Ovary (tissue), 10 donors: ENCODE measurements at places on chromosomes 1 and 21. TPM values are rescaled to one million over a fixed set of nuclear protein-coding genes. Genes with fewer than 3 reads are reported as not detected.

The SIPA1L2 gene
- polyA plus RNA-seq = 12.3 TPM

The GABPB2 gene
- 11.4 TPM for polyA plus RNA-seq

The ARTN gene
- not detected for polyA plus RNA-seq

The PCAT6 gene
- 1.5 TPM for polyA plus RNA-seq

The FAM89A gene
- polyA plus RNA-seq = 8.6 TPM

The RNU1-2 gene
- not detected for polyA plus RNA-seq

The GADD45A gene
- 103 TPM for polyA plus RNA-seq

The PLXNA2 gene
- polyA plus RNA-seq = 15.2 TPM

The XKR8 gene
- 6.0 TPM for polyA plus RNA-seq

The PKLR gene
- polyA plus RNA-seq = not detected

- H3K27ac ChIP-seq = no peak overlapping the region
- peaks cover 6% of the 10 kb centered on the region for H3K4me1 ChIP-seq
- no peak for DNase-seq
Measured at GRCh38 chr1:193588311-193589082, 402.1 kb upstream of the B3GALT2 start.

- no peak overlapping the region for H3K4me3 ChIP-seq
- DNase-seq = no peak
- no peak overlapping the region for H3K27ac ChIP-seq
Measured at GRCh38 chr1:239139801-239140200, 246.6 kb upstream of the CHRM3 start.

DNA sequence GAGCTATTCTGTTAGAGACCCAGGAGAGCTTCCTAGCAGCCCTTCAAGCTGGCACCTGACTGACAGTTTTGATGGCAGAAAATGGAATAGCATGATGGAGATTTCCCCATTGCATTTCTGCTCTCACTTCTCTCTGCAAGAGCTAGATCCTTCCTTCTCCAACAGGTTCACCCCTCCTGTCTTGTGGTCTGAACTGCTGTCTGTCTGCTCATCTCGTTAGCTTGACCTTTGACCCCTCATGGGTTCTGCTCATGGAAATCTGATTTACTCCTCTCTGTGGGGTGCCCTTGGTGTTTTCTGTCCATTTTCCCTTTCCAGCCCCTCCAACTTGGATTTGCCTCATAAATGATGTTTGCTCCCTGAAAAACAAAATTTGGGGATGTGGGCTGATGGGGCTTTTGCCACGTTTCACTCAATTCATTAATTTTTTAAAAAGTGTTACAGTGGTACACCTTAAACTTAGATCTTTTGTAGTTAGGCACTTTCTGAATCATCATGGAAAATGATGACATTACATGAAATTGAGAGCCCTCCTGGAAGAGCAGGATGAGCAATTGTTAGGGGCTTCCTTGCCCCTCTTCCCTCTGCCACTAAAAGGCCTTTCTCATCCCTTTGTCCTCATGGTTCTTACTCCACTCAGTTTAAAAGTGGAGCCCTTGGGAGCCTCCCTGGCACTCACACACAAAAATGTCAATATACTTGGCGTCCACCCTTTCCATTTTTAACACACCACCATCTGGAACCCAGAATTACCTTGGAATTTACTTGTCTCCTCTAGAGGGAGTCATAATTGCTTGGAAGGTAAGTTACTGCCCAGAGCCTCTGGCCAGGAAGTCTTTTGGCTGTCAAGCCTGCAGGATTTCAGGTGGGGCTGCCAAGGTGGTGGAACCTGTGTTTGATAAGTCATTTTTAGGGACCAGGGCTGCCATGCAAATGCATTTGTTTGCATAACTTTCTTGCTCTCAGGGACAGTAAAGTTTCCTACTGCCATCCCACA, 31.9 kb upstream of the IL19 start:
- H3K27me3 ChIP-seq = no peaks in the 10 kb centered on the region
- no peak for DNase-seq
- H3K4me3 ChIP-seq = no peak overlapping the region

GRCh38 chr1:59885160-59885832, 41.3 kb downstream of the CYP2J2 start:
- H3K27me3 ChIP-seq = no peaks in the 10 kb centered on the region
- no peaks in the 10 kb centered on the region for H3K36me3 ChIP-seq
- H3K27ac ChIP-seq = no peak overlapping the region
- no peaks in the 10 kb centered on the region for H3K4me1 ChIP-seq

DNA sequence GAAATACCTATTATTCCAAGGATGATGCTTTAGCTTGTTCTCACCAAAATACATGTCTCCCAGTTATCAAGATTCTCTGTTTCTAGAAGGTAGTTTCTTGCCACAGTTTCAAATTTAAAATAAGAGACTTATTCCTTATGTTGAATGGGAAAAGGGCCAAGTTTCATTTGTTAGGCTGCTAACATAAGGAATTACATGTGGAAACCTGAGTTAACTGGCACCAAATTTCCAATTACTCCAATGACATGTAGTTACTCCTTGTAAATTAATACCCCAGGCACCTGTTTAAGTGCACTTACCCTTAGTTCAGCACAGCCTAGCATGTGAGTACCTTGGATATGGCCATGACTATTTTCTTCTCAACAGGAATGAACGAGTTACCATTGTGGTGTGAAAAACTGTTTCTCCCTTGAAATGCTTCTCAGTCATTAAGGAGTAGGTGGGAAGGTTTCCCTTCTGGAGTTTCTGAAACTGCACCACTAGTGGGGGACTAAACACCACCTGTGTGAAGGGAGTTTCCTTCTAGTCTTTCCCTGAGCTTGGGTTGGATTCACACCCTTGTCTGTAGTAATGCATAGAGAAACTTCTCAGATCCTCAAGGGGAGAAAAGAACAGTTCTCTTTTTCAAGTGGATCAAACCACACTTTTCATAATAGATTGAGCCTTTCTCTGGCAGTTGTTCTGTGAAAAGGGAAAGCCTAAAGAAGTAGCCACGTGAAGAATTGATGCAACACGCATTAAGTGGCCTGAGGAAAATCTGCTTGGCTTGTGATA, 32.3 kb upstream of the LRRC8C start:
- no peak overlapping the region for H3K4me3 ChIP-seq
- no peak overlapping the region for H3K27ac ChIP-seq
- no peaks in the 10 kb centered on the region for H3K36me3 ChIP-seq

- no peaks in the 10 kb centered on the region for H3K27me3 ChIP-seq
- peak overlapping the region; percentile 95 for H3K27ac ChIP-seq
- no peaks in the 10 kb centered on the region for H3K36me3 ChIP-seq
- peaks cover 62% of the 10 kb centered on the region for H3K4me1 ChIP-seq
- no peak for DNase-seq
Measured at GRCh38 chr1:156124557-156125483, 10.3 kb downstream of the LMNA start.

- no peak overlapping the region for H3K27ac ChIP-seq
- no peaks in the 10 kb centered on the region for H3K27me3 ChIP-seq
- H3K36me3 ChIP-seq = no peaks in the 10 kb centered on the region
- H3K4me1 ChIP-seq = peaks cover 3% of the 10 kb centered on the region
Measured at GRCh38 chr21:38675182-38675824, 130.4 kb upstream of the ETS2 start.

DNA sequence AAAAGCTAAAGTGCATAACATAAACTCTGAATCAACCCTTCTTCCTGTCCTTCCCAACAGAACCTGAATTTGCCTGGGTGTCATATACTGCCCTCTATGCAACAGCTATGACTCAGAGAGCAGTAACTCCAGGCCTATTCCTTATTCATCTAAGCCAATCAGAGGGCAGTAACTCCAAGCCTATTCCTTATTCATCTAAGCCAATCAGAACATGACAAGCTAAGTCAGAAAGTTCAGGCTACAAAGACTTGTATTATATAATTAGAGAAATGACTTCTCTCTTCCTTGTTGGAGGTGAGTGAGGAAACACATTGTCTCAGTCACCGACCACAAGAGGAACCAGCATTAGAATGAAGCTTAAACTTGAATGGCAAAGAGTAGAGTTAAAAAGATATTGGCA, 26.2 kb upstream of the TADA1 start:
- H3K36me3 ChIP-seq = no peaks in the 10 kb centered on the region
- no peak for DNase-seq
- no peaks in the 10 kb centered on the region for H3K27me3 ChIP-seq
- H3K27ac ChIP-seq = no peak overlapping the region
- no peak overlapping the region for H3K4me3 ChIP-seq

- H3K4me3 ChIP-seq = no peak overlapping the region
- H3K4me1 ChIP-seq = peaks cover 13% of the 10 kb centered on the region
- no peaks in the 10 kb centered on the region for H3K27me3 ChIP-seq
Measured at GRCh38 chr1:19623523-19623922, 20.6 kb upstream of the NBL1 start.

- no peaks in the 10 kb centered on the region for H3K27me3 ChIP-seq
- no peaks in the 10 kb centered on the region for H3K36me3 ChIP-seq
- no peak overlapping the region for H3K4me3 ChIP-seq
- H3K4me1 ChIP-seq = no peaks in the 10 kb centered on the region
- no peak overlapping the region for H3K27ac ChIP-seq
Measured at GRCh38 chr1:209490013-209490412, 93.5 kb upstream of the CAMK1G start.

- H3K27ac ChIP-seq = no peak overlapping the region
- DNase-seq = no peak
- H3K4me1 ChIP-seq = peaks cover 2% of the 10 kb centered on the region
- no peak overlapping the region for H3K4me3 ChIP-seq
- no peaks in the 10 kb centered on the region for H3K36me3 ChIP-seq
Measured at GRCh38 chr1:62113507-62113906, 81.1 kb upstream of the L1TD1 start.

DNA sequence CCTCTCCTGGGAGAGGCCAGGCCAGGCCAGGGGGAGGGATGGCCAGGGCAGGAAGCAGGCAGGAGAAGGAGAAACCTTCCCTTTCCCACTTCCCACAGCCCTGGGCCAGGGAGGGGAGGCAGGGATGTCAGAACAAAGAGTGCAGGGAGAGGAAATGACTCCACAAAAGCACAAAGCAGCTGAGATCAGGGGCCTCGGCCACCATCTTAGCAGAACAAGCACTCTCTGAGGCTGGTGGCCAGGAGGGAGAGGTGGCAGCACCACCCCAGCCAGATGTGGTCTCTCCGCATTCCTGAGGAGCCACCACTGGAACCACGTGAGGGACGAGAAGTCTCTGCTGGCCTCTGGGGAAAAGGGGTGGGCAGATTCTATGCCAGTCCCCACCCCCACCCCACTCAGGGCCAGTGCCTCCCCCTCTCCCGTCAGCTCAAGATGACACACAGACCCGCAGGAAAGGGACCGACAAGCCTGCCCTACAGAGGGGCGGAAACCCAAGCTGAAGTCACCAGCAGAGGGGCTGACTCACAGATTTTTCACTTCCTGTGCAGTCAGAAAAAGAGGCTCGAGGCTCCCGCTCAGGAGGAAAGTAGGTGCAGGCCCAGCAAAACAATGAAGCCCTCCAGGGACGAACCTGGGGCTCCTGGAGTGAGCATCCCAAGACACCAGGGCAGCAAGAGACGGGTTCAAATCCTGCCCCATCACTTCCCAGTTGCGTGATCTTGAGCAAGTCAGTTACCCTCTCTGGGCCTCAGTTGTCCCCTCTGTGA, 24.1 kb upstream of the ALDH4A1 start:
- H3K36me3 ChIP-seq = no peaks in the 10 kb centered on the region
- DNase-seq = no peak
- no peak overlapping the region for H3K4me3 ChIP-seq

GRCh38 chr1:169099561-169099960, 6.9 kb upstream of the ATP1B1 start:
- no peak for DNase-seq
- no peak overlapping the region for H3K4me3 ChIP-seq
- no peaks in the 10 kb centered on the region for H3K27me3 ChIP-seq
- no peak overlapping the region for H3K27ac ChIP-seq
- no peaks in the 10 kb centered on the region for H3K36me3 ChIP-seq

DNA sequence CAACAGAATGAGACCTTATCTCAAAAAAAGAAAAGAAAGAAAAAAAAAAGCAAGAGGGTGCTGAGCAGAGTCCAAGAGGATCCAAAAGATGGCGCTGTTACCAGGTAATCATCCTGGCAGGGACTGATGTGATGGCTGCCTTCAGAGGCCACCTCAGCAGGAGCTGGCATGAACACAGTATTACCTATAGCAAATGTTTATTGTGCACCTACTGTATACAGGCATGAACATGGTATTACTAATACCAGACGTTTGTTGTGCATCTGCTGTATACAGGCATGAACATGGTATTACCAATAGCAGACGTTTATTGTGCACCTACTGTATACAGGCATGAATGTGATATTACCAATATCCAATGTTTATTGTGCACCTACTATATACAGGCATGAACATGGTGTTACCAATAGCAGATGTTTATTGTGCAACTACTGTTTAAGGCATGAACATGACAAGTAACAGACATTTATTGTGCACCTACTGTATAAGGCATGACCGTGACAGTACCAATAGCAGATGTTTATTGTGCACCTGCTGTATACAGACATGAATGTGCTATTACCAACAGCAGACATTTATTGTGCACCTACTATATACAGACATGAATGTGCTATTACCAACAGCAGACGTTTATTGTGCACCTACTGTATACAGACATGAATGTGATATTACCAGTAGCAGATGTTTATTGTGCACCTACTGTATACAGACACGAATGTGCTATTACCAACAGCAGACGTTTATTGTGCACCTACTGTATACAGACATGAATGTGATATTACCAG, 115.1 kb upstream of the TMEM51 start:
- H3K4me3 ChIP-seq = no peak overlapping the region
- DNase-seq = no peak
- no peaks in the 10 kb centered on the region for H3K27me3 ChIP-seq
- H3K4me1 ChIP-seq = no peaks in the 10 kb centered on the region
- no peaks in the 10 kb centered on the region for H3K36me3 ChIP-seq

- H3K4me1 ChIP-seq = no peaks in the 10 kb centered on the region
- no peaks in the 10 kb centered on the region for H3K36me3 ChIP-seq
- no peak overlapping the region for H3K4me3 ChIP-seq
- no peak for DNase-seq
- H3K27me3 ChIP-seq = no peaks in the 10 kb centered on the region
Measured at GRCh38 chr1:205933671-205934618, 9.3 kb downstream of the SLC26A9 start.

DNA sequence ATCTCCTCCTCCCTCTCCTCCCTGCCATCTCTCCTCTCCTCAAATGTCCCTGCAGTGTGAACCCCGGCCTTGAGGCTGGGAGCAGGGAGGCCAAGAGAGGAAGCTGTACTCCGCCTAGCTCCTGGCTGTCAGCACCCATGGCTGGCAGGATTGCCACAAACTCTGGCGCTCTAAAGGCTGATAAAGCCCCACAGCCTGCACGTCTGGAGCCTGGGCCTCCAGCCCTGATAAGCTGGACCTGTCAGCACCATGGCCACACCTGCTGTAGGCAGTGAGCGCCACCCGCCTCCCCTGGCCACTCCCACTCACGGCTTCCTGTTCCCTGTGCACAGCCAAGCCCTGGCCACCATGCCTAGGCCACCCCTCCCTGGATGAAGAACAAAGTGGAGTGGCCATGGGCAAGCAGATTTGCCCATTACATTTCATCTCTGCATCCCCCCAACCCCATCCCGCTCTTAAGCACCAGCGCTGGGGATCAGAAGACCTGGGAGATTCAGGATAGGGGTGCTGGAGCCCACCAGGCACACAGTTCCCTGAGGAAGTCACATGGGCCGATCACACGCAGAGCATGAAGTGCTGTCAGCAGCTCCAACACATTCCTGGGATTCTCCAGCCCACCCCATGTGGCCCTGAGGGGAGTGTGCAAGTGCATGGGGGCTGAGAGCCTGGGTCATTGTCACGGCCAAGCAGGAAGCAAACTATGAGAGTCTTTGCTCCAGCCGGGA, 24.2 kb upstream of the NPPB start:
- DNase-seq = no peak
- H3K27ac ChIP-seq = no peak overlapping the region
- H3K36me3 ChIP-seq = no peaks in the 10 kb centered on the region
- no peaks in the 10 kb centered on the region for H3K4me1 ChIP-seq
- no peaks in the 10 kb centered on the region for H3K27me3 ChIP-seq

GRCh38 chr1:205986861-205987260, 16.3 kb downstream of the RAB7B start:
- peaks cover 2% of the 10 kb centered on the region for H3K4me1 ChIP-seq
- H3K36me3 ChIP-seq = no peaks in the 10 kb centered on the region
- H3K4me3 ChIP-seq = no peak overlapping the region
- H3K27me3 ChIP-seq = no peaks in the 10 kb centered on the region
- H3K27ac ChIP-seq = no peak overlapping the region
